ENCODE measurements at places on chromosomes 13 and 19.

- no peak for DNase-seq
Observed at GRCh38 chr13:97198753-97199152, 23.4 kb upstream of the MBNL2 start.

- no peak for DNase-seq
Observed at GRCh38 chr13:44221657-44222056, 152.0 kb upstream of the SERP2 start.

DNA sequence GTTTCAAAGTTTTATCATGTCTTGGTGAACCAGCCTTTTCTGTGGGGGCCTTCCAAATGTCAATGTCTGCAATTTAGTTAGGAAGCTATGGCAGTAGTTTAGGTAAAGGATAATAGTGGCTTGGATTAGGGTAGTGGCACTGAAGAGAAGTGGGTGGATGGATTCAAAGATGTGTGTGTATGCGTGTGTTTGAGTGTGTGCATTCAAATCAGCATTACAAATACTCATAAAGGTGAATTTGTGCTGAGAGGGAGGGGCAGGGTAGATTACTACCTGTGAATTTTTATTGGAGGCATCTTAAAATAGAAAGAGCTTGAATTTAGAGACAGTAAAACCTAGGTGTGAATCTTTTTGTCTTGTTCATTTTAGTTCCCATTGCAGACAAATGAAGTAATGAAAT lies 16.9 kb downstream of the NDFIP2 start:
- DNase-seq: no peak

DNA sequence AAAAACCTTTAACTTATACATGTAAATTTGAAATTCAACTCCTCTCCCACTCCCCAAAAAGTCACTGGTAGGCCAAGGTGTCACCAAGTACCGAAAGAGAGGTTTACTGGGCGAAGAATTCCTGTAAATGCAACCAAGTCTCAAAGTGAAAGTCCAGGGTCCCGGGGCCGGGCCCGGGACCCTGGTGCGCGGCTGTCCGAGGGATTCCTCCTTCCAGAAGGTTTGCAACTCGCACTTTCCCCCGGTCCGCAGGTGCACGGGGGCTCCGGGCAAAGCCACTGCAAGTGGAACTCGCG lies 1.1 kb downstream of the STK24 start:
- no peak for DNase-seq

DNA sequence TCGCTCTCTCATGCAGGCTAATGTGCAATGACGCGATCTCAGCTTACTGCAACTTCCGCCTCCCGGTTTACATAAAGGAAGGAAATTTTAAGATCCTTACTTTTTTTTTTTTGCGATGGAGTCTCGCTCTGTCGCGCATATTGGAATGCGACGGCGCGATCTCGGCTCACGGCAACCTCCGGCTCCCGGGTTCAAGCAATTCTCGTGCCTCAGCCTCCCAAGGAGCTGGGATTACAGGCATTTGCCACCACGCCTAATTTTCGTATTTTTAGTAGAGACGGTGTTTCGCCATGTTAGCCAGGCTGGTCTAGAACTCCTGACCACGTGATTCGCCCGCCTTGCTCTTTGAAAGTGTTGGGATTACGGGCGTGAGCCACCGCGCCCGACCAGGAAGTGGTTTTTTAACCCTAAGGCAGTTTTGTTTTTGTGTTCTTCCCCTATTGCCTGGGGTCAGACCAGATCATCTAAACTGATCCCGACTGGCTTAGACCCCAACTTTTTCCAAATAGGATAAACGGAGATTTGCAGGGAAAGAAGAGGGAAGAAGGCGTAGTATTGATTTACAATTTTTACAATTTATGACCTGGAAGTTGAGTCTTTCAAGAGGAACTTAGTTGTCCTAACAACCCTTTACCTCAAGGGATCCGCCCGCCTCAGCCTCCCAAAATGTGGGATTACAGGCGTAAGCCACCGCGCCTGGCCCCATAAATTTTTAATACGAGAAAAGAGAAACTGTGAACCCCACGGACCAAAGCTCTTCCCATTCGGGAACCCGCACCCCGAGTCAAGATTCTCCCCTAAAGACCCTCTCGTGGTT lies 142.0 kb downstream of the ZNF737 start:
- no peak for DNase-seq

GRCh38 chr19:49574206-49574755 lies 6.1 kb downstream of the NOSIP start:
- no peak for DNase-seq

GRCh38 chr19:15252398-15253018 lies 20.3 kb upstream of the EPHX3 start:
- no peak for DNase-seq

DNA sequence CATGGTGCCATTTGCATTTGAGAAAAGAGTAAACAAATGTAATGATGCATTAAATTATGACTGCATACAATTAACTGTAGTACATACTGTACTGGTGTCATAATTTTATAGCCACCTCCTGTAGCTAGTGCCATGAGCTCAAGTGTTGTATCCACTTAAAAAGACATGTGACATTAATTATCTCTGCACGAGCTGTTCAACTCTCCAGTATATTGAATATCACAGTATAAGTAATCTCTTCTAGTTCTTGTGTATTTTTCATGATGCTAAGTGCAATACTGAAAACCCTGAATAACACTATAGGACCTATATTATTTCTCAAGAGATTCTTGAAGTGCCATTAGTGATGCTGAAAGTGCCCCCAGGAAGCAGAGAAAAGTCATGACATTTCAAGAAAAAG lies 387.3 kb downstream of the PCDH17 start:
- no peak for DNase-seq

- no peak for DNase-seq
Observed at GRCh38 chr19:6475321-6476108, 6.1 kb downstream of the DENND1C start.

DNA sequence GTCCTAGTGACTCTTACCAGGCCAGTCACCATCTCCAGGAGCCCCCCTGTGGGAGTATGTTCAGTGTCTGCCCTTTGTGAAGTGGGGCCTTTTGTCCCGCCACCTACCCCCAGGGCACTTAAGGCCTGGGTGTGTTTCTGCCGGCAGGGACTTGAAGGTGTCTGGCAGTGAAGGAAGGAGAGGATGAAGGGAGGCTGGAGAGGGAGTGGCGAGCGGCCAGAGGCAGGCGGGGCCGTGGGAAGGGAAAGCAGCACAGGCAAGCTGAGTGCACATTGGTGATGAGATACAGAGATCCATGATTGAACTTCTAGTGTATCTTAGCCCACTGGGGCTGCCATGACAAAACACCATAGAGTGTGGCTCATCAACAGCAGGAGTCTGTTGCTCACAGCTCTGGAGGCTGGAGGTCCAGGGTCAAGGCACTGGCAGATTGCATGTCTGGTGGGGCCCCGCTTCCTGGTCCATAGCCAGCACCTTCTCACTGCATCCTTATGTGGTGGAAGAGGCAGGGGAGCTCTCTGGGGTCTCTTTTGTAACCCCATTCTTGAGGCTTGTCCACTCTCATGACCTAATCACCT lies 17.5 kb downstream of the CUL4A start:
- DNase-seq: no peak

- DNase-seq: no peak
Observed at GRCh38 chr19:14530506-14530905, 1.1 kb downstream of the TECR start.

DNA sequence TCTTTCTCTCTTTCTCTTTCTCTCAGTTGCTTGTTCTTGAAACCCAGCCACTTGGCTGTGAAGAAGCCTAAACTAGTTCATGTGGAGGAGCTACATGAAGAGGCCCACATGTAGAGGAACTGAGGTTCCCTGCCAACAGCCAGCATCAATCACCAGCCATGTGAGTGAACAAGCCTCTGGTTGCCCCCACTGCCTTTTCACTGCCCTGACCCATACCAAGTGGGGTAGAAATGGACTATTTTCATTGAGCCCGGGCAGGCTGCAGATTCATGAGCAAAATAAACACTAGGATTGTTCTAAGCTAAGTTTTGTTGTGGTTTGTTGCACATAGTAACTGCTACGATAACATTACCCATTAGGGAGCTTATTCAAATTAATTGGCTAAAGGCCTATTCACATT lies 78.7 kb upstream of the FAM216B start:
- DNase-seq: no peak

GRCh38 chr19:17553256-17553655 lies 2.2 kb upstream of the COLGALT1 start:
- no peak for DNase-seq

- DNase-seq: no peak
Observed at GRCh38 chr19:5793188-5793587, 2.2 kb upstream of the DUS3L start.

GRCh38 chr19:4186087-4186993 lies 3.9 kb downstream of the ANKRD24 start:
- DNase-seq: peak; percentile 64

GRCh38 chr19:40623403-40624251 lies 22.5 kb downstream of the LTBP4 start:
- no peak for DNase-seq

DNA sequence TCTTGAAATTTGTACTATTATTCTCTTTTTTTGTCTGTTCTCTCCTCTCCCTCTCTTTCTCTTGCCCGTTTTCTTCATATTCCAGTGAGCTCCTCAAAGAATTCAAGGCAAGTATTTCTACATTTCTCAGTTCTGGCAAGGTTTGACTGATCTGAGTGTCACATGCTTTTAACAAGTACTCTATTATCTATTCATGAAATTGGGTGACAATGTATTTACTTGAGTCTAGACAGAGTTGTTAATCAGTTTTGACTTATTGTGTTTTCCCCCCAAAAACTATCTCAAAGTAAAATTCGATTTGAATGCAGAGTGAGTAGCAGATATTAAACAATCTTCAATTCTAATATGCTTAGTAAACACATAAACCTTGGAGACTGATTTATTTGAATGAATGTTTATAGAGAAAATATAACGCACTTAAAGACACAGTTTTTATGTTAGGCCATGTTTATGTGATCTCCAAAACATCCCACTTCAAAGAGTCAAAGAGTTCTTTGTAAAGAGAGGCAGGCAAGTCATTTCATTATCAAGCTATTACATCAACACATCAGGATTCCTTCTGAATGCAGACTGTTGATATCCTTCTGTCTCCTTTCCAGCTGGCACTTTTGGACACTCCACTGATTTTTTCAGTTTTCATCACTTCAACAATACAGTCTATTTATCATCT lies 166.6 kb downstream of the SLITRK6 start:
- no peak for DNase-seq

DNA sequence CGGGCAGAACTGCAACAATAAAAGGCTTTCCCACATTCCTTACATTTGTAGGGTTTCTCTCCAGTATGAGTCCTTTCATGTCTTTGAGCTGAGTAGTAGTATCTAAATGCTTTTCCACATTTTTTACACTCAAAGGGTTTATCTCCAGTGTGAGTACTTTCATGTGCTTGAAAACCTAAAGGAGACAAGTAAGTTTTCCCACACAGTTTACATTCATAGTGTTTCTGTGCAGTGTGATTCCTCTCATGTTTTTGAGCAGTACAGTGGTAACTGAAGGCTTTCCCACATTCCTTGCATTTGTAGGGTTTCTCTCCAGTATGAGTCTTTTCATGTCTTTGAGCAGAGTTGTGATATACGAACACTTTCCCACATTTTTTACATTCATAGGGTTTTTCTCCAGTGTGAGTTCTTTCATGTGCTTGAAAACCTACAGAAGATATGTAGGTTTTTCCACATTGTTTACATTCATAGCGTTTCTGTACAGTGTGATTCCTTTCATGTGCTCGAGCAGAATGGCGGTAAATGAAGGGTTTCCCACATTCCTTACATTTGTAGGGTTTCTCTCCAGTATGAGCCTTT lies 47.0 kb downstream of the ZNF44 start:
- DNase-seq: no peak

DNA sequence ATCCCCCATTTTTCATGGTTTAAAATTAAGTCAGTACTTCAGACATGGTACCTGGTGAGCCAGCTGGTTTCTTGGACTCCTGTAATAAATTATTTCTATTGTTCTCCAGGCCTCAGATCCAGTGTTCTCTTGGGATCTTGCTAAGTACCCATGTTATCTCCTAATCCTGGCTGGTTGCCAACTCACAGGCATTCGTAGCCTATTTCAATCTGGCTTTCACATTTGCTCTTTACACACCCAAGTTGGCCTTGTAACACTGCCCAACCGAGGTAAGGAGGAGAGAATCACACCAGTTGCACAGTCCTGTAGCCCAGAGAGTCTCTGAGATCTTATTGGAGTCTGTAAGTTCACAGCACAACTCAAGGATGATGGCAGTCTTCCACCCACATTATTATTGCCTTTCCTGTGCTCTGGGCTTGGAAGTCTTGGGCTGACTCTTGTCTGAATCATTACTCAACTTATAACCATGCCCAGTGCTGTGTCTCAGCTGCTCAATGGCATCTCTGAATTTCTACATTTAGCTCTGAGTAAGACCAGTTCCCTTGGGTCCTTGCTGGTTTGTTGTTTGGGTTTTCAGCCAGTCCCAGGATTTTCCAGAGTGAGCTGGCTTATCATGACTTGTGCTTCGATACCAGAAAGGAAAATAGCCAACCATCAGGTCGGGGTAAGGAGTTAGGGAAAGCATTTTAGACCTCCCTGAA lies 76.6 kb upstream of the KLF12 start:
- no peak for DNase-seq

DNA sequence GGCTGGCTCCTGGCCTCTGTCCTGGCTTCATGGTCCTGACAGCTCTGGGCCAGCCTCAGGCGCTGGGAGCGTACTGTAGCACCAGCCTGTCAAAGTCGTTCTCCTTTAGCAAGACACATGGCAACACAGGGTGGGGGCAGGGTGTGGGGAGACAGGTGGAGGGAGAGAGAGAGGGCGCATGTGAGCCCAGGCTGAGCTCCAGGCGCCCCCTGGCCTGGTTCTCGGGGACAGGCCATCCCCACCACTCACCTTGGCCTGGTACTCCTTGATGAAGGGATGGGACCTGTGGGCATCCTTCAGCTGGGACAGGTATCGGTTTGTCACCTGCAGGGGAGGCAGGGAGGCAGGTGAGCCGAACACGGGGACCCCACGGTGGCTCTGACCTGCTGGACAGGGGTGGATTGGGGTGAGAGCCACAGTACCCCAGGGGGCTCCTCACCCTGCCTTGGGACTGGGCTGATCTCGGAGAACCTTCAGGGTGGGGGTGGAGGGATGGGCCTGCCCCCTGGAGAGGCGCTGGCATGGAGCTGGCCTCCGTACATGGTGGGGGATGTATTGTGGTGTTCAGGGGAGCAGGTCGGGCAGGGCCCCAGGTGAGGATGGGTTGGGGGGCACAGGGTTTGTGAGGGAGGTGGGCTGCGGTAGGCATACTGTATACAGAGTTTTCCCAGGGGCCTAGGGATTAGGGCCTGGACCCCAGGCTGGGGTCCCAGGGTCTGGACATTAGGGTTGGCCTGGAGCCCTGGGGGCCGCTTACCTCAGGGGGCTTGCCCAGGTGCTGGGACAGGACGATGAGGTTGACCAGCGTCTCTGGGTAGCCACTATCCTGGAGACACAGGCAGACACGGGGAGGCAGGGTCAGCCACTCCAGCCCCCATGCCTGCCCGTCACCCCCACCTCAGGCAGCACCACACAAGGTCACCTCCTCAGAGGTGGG lies 3.9 kb upstream of the CERS1 start:
- DNase-seq: no peak

- peak; percentile 21 for DNase-seq
Observed at GRCh38 chr19:12293777-12294248, 870 bp downstream of the ZNF44 start.

DNA sequence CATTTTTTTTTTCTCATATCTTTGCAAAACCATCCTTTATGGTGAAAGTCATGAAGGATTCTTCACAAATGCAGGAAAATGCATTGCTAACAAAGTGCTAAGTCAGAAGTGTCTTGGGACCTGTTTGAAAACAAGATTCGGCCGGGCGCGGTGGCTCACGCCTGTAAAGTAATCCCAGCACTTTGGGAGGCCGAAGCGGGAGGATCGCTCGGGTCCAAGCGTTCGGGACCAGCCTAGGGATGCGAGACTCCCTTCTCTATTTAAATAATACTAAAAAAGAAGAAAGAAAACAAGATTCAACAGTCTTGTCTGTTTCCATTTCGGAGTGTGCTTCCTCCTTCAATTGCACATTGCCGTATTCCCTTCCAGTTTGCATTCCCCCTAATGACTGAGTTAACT lies 819 bp downstream of the EID2B start:
- no peak for DNase-seq

Measured in stimulated activated CD4-positive, alpha-beta T cell treated with anti-CD3 and anti-CD28 coated beads, TNF-alpha, amount 100 ng/mL, for 4 hours (primary cell).